ENCODE measurements at places on chromosomes 1 and 21.
A peak's percentile ranks its signal among the peaks of the same experiment; 100 is the strongest.

GRCh38 chr1:228276901-228277490, 69.2 kb downstream of the OBSCN start:
- no peak for DNase-seq

DNA sequence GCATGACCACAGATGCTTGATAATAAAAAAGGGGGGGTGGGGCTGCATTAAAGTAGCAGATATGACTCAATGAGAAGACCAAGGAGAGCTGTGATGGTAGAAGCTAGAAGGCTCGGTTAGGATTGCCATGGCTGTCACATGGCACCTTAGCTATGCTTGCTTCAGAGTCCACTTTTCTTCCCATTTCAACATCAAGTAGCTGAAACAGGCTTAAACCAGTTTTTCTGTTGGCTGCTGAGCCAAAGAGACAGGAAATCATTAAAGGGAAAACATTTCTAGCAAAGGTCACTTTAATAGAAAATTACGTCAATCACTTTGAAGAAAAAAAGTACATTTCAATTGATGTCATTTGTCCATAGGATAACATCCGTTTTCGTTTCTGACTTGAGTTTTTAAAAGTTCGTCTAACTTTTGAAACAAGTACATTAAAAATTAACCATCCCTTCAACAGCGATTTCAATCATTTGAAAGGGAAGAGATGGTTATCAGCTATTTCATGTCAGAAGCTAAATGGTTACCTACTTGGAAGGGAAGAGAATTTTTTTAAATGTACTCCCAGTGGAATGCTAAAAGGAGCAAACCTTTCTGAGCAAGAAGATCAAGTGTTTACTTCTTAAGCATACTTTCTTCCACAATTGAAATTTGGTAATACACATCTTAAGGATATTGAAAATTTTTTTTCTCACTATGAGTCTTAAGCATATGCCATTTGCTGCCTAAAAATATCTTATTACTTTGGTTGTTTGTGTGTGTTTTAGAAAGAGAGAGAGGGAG, 488.1 kb upstream of the PRMT6 start:
- no peak for DNase-seq

DNA sequence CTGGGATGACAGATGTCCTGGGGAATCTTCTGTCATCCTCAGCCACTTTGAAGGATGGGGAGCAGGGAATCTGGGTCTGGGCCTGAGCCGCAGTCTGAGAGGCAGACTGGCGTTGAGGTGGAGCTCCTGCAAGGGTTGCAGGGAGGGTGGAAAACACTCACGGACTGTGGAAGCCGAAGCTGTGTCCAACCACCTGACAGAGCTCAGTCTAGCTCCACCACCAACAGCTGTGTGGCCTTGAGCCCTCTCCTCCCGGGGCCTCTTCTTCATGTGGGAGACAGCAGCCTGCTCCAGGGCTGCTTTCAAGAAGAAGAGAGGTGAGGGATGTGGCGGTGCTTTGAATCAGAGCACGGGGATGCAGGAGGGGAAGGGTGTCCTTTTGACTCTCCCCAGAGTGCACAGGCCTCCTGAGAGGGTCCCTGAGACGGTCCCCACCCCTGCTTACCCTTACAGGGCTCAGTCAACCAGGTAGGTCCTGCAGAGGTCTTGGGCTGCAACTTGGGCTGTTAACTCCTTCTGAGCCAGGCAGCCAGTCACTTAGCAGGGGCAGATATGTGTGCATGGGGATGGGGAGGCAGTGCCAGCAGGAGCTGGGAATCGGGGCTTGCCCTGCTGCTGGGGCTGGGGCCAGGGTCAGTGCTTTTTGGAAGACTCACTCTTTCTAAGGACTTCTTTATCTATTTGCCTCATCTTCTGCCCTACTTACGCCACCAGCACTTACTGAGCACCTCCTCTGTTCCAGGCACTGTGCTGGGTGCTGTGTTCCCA, 216.3 kb downstream of the PTPRU start:
- no peak for DNase-seq

GRCh38 chr1:16243936-16244649, 7.1 kb upstream of the CPLANE2 start:
- DNase-seq: peak; percentile 88

GRCh38 chr1:153583976-153584375, 18.3 kb upstream of the S100A2 start:
- DNase-seq: no peak

GRCh38 chr1:161510477-161510876, 5.2 kb downstream of the FCGR2A start:
- DNase-seq: no peak

- no peak for DNase-seq
Measured at GRCh38 chr21:18449605-18450550, 46.3 kb upstream of the TMPRSS15 start.

GRCh38 chr1:206590025-206590758, 22.1 kb downstream of the EIF2D start:
- DNase-seq: peak; percentile 82

- DNase-seq: no peak
Measured at GRCh38 chr1:86335916-86336315, 60.2 kb downstream of the ODF2L start.

Data from cardiac fibroblast (primary cell).